ENCODE measurements at places on chromosomes 16 and 17.

- peak; percentile 57 for DNase-seq
Observed at GRCh38 chr17:29760279-29761039, 137.7 kb upstream of the CORO6 start.

DNA sequence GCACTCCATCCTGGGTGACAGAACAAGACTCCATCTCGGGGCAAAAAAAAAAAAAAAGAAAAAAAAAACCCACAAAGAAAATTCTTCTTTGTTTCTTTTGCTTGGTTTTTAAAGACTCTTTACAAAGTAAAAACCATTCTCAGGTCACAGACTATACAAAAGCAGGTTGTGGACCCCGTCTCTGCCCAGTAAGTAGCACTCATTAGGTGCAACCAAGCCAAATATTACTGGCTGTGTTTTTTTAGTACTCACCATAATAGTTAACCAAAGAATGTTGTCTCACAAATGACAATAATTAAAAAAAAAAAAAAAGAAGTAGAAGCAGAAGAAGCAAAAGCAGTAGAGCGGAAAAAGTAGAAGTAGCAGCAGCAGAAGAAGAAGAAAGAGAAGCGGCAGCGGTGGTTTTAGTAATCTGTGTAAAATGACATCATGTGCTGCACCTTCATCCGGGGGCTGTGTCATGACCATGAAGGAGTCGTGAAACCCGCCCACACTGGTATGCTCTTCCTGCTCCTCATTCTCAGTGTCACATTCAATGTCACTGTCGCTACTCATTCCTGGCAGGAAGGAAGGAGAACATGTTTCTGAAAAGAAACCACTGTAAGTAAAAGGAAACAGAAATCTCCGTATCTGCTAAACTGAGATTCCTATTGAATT, 105.4 kb downstream of the TRIM37 start:
- DNase-seq, result peak; percentile 21

DNA sequence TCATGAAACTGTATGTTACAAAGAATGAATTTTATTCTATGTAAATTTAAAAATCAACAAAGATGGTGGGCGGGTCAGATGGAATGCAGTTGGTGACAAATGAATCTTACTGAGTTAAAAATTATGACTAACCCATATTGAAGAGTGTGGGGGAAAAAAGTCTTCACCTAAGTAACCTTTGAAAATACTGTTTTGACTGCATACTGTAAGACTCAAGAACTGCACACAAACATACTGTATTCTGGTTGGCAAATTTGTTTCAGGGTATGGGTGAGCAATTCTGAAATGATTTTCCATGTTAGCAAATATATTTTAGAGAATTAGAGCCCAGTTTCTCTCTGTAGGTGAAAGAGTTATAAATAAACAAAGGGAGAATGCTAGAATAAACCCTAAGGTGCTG, 153.7 kb upstream of the KCNJ18 start:
- DNase-seq, result no peak

- DNase-seq, result no peak
Observed at GRCh38 chr16:53168744-53169143, 114.0 kb downstream of the CHD9 start.

DNA sequence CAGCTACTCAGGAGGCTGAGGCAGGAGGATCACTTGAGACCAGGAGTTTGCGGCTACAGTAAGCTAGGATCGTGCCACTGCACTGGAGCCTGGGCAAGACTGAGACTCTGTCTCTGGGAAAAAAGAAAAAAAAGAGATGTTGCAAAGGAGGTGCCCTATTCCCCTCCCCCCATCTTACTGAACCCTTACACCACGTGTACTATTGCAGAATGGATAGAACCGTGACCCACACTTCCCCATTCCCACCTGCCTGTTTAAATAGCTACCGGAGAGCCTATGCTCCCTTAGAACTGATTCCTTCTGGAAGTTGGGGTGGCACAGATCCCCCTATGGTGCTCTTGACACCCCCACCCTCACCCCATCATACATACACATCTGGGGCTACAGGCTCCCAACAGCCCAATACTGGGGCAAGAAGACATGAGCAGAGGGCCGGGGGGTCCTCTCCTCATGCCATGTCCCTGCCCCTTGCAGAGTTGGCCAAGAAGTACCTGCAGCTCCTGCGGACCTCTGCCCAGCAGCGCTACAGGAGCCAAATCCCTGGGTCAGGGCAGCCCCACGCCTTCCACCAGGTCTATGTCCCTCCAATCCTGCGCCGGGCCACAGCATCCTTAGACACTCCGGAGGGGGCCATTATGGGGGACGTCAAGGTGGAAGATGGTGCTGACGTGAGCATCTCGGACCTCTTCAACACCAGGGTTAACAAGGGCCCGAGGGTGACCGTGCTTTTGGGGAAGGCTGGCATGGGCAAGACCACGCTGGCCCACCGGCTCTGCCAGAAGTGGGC, 35.7 kb downstream of the NLRC5 start:
- no peak for DNase-seq

GRCh38 chr17:57957886-57958285, 2.7 kb upstream of the CUEDC1 start:
- DNase-seq, result no peak

DNA sequence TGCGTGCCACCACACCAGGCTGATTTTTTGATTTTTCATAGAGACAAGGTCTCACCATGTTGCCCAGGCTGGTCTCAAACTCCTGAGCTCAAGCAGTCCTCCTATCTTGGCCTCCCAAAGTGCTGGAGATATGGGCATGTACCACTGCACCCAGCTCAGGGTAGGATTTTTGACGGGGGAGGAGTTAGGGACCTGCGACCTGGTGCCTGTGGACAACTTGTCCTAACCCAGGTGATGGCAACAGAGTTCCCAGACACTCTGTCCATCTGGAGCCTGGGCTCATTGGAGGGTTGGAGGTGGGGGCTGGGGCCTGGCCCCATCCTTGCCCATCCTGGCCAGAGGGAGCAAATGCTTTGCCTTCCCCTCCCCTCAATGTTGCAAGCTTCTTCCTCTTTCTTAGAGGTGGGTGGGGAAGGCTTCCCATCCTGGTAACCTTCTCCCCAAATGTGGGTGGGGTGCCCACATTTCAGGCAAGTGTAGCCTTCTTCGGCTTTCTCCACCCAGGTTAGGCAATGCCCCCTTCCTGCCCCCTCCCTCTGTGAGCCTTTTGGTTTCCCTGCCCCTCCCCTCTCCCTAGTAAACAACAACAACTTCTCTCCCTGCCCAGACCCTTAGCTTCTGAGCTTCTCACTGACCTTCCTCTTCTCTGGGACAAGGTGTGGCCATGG, 24.9 kb downstream of the RARA start:
- no peak for DNase-seq

DNA sequence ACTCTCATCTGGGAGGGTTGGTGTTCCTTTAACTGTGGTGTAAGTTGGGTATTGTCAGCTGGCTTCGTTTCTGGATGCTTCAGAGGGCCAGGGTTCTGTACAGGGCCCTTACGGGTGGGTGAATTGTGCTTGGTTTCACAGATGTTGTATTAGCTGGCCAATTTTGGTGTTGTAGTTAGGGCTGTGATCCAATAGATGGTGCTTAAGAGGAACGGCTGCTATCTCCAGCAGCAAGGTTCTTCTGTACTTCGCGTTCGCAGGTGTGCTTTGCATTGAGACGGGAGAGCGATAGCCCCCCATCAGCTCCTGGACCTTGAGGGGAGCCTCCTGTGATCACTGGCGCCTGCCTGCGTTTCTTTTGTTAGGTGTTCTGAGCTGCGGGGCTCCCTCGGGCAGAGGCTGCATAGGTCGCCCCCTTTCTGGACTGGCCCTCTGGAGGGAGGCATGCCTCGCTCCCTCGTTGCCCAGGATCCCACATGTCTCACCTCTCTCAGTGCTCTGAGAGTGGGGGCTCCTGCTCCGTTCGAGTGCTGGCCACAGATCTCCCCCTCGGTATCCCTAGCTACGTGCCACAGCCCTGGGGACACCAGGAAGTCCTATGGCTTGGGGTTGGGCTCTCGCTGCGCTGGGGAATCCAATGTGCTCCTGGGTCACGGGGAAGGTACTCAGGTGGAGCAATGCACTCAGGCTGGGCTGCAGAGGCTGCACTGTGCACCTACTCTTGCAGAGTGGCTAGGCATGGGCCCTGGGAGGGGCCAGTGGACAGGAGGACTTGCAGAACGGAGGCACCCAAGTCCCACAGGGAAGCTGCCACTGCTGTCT, 837 bp upstream of the PRDM7 start:
- peak; percentile 62 for DNase-seq

GRCh38 chr17:78734793-78735641, 47.1 kb downstream of the CYTH1 start:
- no peak for DNase-seq

GRCh38 chr17:49021095-49021767, 24.0 kb downstream of the IGF2BP1 start:
- DNase-seq, result peak; percentile 52

- DNase-seq, result peak; percentile 19
Observed at GRCh38 chr17:41527063-41528023, 765 bp downstream of the KRT19 start.

- no peak for DNase-seq
Observed at GRCh38 chr16:20628213-20628612, 52.0 kb upstream of the ACSM2B start.

- no peak for DNase-seq
Observed at GRCh38 chr17:72056727-72057290, 64.0 kb upstream of the SOX9 start.

DNA sequence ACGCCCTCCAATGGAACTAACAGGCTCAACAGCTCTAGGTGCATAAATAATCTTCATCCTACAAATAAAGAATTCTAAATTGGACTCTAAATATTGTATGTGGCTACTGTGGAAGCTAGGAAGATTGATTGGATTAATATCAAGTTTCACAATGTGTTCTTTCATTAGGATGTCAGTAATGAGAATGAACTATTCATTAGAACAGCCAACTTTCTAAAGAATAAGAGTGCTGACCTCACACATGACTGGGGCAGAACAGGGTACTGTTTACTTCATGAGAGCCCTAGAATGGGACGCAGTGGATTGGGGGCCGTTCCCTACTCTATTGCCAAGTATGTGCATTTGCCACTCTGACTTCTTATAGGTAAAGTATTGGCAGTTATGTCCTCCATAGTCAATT, 528.2 kb upstream of the RBFOX1 start:
- DNase-seq, result no peak

DNA sequence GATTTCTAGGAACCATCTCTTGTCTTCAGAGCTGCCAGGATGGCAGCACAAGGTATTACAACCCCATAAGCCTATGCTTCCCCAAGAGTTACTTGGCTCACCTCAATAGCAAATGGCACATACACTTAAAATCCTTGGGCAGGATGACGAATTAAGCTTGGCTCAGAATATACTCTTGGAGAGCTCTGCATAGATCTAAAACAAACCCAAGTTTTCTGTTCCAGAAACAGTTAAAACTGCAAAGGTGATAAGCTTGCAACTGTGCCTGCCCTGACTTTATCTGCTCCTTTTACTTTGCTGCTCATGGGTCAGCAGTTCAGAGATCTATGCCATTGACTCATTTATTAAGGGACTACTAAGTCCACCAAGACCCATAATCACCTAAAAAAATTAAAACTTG, 26.1 kb downstream of the XPO6 start:
- DNase-seq, result no peak

DNA sequence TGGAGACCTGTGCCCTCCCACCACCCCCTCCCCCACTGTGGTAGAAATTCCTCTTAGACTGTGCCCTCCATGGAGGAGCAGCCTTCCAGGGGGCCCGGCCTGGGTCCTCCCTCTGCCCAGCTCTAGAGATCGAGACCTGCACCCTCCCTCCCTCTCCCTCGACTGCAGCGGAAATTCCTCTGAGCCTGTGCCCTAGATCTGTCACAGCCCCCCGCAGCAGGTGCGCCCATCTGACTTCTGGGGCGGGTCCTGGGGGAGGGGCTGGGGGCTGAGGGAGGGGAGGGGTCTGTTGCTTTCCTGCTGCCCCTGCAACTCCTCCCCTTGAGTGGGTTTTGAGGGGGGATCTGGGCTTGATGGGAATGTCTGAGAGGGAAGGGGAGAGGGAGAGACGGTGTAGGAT, 177.8 kb upstream of the GSE1 start:
- DNase-seq, result no peak

GRCh38 chr17:6903326-6903900, 71.9 kb upstream of the TEKT1 start:
- no peak for DNase-seq

DNA sequence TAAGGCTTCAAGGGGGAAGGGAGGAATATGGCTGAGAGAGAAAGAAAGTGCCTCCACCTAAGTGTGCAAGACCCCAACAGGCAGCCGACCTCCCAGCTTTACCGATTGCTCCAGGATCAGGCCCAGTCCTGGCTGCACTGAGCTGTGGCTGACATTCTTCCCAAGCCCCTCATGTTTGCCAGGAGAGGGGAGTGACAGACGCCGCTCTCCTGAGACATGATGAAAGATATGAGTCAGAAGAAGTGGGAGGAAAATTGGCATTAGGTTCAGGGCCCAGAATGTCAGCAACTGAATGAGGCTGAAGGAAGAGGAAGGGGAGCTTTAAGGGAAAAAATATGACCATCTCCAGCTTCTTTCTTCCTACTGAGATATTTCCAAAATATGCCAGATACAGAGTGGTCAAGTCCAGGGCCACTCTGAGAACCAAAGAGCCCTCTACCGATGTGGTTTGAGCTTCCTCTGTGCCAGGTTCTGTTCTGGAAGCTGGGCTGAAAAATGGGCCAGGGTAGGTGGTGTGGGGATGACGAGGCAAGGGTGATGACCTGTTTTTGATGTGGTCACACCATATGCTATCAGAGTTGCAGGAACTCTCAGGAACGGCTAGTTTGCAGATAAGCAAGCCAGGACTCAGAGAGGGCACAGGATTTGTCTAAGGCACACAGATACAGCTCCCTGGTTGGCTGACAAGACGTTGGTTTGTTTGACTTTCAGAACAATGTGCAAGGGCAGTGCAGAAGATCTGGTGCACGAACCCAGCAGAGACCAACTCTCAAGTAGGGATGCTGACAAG, 176.7 kb downstream of the SOX9 start:
- peak; percentile 71 for DNase-seq

DNA sequence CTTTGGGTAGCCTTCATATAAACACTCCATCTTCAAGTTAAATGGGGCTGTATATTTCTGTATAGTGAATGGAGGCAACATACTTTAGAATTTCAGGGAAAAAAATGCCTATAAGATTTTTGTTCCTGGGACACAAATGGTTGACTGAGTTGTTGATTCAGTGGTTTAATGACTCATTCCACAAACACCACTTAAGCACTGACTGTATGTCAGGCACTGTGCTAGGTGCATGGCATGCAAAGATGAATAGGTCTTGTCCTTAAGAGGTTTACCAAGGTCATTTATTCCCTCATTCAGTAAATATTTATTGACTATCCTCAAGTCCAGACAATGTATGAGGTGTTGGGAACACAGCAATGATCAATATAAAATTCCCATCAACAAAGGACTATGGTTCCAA, 417.1 kb downstream of the CA10 start:
- DNase-seq, result no peak

- DNase-seq, result no peak
Observed at GRCh38 chr16:72635104-72635503, 412.8 kb downstream of the ZFHX3 start.

DNA sequence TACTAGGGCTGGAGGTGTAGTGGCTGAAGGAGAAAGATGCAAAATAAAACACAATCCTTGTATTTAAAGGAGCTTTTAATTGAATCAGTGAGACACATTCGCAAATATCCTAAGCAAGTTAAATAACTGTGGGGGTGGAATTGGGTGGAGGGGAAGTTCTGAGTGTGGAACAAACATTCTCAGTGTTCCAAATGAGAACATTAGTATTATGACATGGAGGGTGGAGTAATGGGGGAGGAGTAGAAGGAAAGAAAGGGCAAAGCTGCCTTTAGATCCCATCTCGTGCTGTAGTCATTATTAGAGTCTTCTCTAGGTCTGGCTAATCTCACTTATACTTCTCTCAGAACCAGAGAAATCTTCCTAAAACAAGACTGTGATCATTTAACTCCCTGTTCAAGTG, 169.7 kb downstream of the ANKFN1 start:
- no peak for DNase-seq
